ENCODE measurements at places on chromosomes 4 and X.
A peak's percentile ranks its signal among the peaks of the same experiment; 100 is the strongest.

GRCh38 chrX:78555401-78555980, 103.6 kb downstream of the RTL3 start:
- no peak for DNase-seq

- no peak for DNase-seq
Observed at GRCh38 chr4:140293979-140294378, 79.5 kb upstream of the SCOC start.

GRCh38 chrX:22922961-22923360, 76.8 kb upstream of the DDX53 start:
- DNase-seq = no peak

- DNase-seq = no peak
Observed at GRCh38 chr4:140704964-140705363, 51.2 kb downstream of the TBC1D9 start.

DNA sequence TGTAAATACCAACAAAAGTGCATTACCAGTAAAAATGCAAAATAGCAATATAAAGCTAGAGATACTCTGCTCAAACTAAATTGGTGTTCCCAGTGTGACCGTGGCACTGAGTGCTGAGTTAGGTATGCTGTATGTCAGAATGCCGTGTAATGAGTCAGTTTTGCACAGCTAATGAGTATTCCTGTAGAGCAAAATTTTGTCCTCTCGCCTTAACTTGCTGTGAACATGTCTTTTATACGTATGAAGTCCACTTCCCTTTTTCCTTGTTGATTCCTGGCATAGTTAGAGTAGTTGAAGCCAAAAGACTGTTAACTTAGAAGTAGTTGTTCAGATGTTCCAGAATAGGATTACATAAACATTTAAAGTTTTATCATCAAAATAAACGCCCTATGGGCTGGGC, 11.5 kb downstream of the DCLK2 start:
- DNase-seq = no peak

- no peak for DNase-seq
Observed at GRCh38 chr4:140271553-140271952, 101.9 kb upstream of the SCOC start.

- DNase-seq = no peak
Observed at GRCh38 chr4:121952290-121952689, 430 bp upstream of the TRPC3 start.

GRCh38 chr4:48334900-48335384, 6.4 kb upstream of the SLAIN2 start:
- DNase-seq = no peak

DNA sequence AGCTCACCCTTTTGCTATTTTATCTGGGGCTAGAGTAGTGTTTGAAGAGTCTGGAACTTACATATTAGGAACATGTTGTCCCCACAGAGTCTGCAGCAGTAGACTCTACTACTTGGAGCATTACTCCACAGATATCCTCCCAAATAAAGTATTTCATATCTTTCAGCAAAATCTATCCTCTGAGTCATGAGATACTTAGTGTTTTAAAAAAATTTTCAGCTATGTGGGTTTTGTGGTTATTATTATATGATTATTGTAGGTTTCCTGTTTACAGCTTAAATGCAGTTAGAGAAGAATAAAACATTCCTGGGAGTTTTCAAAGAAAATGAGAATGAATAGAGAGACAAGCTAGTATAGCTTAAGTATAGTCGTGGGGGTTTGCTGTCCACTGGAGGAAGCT, 30.9 kb downstream of the PAGE2 start:
- no peak for DNase-seq

- peak; percentile 22 for DNase-seq
Observed at GRCh38 chr4:158722291-158722916, 792 bp downstream of the PPID start.

DNA sequence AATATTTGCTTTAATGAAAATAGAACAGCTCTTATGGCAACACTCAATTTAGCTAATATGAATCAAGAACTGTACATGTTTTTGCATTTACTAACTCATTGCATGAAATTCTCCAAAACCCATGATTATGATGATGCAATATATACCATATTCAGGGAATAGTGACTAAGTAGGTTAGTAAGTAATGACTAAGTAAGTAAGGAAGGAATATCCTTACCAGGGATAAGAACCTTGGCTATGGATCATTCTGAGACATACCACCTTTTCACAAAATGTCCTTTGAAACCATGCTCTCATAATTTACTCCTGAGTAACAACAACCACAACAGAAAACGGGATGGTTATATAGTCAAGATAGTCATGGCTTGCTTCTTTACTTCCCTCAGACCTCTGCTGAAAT, 1513.0 kb downstream of the STIM2 start:
- DNase-seq = no peak

DNA sequence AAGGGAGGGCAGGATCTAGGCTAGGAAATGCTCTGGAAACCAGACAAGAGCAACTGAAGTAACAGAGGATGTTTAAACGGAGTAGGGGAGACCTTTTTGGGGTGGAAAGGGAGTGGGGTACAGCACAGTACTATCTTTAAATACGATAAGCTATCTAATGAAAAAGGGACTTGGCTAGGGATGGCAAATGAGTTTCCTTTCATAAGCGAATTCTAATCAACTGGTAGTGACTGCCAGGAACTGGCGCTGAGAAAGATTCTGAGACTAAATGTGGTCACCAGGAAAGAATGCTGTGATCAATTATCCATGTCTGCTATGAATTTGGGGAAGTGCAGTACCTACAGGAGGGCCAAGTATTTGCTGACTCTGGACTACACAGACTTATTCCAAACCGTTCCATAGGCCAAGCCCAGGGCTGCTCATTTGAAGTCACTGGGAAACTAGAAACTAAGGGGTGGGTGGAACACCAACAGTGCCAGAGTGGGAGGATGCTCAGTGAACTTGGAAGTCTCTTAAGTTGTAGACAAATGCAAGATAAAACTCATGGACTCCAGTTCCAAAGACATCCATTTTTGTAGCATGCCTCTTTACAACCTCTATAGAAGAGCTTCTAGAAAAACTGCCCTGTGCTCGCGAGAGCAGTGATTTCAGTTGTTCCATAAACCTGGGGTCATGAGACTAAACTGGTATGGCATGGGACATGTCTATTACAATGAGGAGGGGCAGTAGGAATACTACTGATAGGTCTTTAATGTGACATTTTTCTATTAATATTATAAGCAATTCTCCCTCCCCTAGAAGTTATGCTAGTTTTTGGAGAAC, 2.0 kb downstream of the TRAPPC2 start:
- no peak for DNase-seq

Measured in activated T-cell treated with anti-CD3 and anti-CD28 coated beads, Interleukin-2, amount 50 U/mL, for 1 hour (primary cell).